ENCODE measurements at places on chromosomes 1 and 21.

GRCh38 chr1:240854367-240854766, 242.4 kb upstream of the GREM2 start:
- no peak for DNase-seq

GRCh38 chr1:169484683-169485430, 887 bp downstream of the SLC19A2 start:
- peak; percentile 16 for DNase-seq

GRCh38 chr1:24696041-24696755, 49.0 kb upstream of the CLIC4 start:
- no peak for DNase-seq

GRCh38 chr1:161497961-161498360, 7.3 kb upstream of the FCGR2A start:
- no peak for DNase-seq

DNA sequence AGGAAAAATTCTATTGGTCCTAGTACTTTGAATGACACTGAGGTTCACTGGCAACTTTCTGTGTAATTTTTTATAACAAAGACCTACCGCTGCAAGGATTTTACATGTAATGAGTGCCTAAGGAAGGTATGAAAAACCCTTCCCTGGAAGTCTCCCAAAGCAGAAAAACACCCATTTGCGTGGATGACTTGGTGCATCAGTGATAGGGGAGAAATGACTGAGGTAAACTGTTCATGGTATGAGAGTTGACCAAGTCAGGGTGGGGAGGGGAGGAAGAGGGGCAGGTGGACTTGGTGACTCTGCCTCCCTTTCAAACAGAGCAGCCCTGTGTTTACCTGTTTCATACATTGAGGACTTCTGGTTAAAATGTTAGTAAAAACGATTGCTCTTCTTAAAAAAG, 78.8 kb upstream of the IPO9 start:
- DNase-seq: no peak

- no peak for DNase-seq
These were observed 4.8 kb downstream of the C1QTNF12 start for GRCh38 chr1:1241588-1242219.

DNA sequence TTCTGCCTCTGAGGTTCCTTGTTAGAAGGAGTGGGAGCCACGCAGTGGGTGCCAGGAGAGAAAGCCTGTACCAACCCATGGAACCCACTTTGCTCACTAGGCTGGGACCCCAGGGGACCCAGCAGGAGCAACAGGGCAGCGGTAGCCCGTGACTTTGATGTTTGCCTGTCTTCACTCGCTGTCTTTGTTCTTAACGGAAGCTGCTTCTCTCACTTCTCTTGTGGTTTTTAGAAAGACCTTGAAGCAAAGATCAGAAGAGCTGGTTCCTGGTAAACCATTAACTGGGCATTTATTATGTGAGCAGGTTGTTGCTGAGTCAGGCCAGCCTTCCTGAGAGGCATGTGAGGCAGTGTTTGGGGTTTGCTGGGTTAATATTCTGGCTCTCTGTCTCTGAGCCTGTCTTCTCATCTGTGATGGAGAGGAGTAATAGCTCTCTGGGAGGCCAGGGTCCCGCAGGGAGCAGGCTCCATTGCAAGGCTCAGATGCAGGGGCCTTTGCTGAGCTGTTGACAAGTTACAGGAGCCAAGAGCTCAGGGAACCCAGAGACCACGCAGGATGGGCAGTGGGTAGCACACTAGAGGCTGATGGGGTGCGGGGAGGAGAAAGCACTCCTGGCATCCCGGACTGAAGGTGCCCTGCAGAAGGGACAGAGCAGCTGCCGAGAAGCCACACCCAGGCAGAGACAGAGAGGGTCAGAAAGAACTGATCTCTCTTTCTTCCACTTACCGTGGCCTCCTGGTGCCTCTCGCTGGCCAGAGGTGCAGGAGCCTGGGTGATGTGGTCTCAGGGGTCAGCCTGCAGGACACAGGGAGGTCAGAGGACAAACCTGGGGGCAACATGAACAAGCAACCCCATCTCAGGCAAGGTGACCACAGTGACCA, 367.5 kb upstream of the C1orf174 start:
- DNase-seq: no peak

DNA sequence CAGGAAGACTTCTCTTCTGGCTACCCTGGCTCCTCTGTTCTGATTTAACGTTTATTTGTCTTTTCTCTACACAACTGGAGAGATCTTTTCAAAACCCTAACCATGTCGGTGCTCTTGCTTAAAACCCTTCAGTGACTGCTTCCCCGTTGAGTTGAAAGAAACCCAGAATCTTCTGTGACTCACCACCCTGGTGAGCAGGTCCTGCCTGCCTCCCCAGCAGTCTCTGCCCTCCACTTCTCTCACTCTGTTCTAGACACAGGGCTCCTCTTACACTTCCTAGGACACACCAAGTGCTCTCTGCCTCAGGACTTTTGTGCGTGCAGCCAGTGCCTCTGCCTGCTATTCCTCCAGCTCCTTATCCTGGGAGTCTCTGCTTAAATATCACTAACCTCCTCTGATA, 131.4 kb downstream of the IER5 start:
- DNase-seq: no peak

- DNase-seq: no peak
These were observed 84.4 kb downstream of the NIBAN1 start for GRCh38 chr1:184889902-184890301.

DNA sequence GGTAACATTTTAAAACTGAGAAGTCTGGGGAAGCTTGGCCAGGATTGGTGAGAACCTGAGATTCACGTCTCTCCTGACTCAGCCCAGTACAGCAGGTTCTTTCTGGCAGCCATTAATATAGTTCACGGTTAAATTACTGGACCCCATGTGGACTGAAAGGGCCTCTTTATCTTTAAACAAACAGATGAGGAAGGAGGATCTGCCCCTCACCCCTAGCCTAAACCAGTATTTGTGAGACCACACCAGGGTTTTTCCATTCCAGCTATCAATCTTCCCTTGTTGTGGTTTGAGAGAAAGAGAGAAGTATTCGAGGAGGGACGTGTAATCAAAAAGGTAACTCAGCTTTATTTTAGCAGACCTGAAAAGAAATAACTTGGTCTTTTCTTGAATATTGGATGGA, 137.1 kb downstream of the PROX1 start:
- no peak for DNase-seq

- DNase-seq: no peak
These were observed 688.9 kb upstream of the ADGRL2 start for GRCh38 chr1:81111818-81112217.

- no peak for DNase-seq
These were observed 89.8 kb upstream of the WLS start for GRCh38 chr1:68322096-68322495.

DNA sequence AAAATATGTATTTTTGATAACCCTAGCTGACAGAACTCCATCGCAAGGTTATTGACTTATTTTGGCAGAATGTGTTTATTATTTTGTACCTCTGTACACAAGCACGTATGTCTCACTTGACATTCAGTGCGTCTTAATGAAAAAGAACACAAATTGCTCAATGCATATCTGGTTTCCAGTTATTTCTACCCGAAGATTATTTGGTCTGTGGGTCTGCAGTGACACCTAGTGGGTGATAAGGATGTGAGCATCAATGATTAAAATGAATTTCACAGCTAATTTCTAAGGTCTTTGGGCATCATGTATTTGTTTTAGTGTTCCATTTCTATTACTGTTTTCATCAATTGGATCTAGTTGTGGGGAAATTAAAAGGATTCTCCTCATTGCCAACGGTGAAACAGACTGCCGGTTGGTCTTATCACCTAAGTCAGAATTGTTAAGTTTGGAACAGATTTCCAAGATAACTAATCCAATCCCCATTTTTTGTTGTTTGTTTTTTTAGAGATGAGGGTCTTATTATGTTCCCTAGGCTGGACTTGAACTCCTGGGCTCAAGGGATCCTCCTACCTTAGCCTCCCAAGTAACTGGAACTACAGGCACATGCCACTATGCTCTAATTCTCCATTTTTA, 13.9 kb downstream of the DDX20 start:
- DNase-seq: no peak

DNA sequence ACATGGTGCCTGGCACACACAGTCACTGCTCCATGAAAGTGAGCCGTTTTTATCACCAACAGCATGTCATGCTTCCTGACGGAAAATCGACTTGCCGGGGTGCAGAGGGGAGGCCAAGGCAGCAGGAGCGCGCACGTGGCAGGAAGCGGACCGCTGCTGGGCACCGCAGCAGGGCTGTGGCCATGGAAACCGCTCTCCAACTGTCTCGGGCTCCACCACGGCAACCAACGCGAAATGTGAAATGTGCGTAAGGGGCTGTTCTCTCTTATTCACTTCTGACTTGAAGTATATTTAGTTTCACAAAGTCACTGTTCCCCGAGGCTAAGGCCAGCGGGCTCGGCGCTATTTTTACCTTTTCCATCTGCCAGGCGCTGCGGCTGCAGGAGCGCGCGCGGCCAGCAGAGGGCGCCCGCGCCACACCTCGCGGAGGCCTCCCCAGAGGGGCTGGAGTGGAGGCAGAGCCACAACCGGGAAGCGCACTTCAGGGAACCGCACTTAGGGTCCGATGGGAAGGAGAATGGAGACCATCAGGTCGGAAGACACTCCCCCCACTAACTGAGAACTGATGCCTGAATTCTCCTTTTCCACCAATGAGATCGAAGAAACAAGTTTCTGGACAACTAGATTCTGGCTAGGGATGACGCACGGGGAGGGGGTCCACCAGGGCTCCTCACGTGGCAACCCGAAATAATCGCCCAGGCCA, 19.7 kb downstream of the RCC2 start:
- peak; percentile 38 for DNase-seq

GRCh38 chr1:184210862-184211261, 159.3 kb downstream of the TSEN15 start:
- DNase-seq: no peak

GRCh38 chr1:170701962-170702361, 38.0 kb downstream of the PRRX1 start:
- DNase-seq: no peak

DNA sequence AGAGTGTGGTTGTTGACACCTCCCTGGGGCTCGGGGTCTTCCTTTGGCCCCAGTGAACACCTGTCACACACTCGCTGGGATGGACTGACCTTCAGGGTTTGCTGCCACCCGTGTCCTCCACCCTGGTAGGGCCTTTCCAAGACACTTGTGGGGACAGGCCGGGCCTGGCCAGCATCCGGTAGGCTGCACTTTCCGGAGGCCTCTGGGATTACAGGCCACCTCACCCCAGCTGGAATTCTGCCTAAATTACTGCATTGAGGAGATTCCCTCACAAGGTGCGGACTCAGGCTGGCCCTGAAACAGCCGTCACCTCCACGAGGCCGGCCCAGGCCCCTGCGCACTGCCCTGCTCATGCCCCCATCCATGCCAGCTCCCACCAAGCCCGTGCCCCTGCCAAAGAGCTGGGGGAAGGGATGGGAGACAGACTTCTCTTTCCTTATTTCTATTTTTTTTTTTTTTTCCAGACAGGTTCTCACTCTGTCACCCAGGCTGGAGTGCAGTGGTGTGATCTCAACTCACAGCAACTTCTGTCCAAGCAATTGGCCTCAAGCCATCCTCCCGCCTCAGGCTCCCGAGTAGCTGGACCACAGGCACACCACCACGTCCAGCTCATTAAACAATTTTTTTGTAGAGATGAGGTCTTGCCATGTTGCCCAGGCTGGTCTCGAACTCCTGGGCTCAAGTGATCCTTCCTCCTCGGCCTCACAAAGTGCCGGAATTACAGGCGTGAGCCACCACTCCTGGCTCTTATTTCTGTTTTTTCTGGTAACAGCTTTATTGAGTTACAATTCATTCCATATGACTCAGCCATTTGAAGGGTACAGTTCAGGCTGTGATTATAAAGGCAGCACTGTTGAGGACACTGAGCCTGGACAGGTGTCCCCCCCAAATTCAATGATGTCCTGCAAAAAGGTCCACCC, 11.3 kb downstream of the CSTB start:
- no peak for DNase-seq

GRCh38 chr1:3054474-3054873, 14.5 kb upstream of the PRDM16 start:
- no peak for DNase-seq

GRCh38 chr1:226953175-226953800, 13.2 kb downstream of the COQ8A start:
- DNase-seq: no peak

DNA sequence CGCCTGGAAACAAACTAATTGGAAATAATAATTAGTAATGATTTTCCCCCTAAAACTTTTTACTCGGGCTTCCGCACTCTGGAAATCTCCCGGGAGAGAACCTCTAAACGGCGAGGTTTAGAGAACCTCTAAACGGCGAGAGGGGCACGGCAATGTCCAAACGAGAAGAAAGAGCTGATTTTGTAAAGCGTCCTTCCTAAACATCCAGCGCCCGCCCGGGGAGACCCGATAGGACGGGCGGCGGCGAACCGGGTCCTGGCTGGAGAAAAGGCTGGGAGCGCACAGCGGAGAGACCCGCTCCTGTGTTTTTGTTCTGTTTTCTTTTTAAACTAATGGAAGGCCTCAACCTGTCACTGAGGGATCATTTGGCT, 1.6 kb downstream of the PAX7 start:
- no peak for DNase-seq

DNA sequence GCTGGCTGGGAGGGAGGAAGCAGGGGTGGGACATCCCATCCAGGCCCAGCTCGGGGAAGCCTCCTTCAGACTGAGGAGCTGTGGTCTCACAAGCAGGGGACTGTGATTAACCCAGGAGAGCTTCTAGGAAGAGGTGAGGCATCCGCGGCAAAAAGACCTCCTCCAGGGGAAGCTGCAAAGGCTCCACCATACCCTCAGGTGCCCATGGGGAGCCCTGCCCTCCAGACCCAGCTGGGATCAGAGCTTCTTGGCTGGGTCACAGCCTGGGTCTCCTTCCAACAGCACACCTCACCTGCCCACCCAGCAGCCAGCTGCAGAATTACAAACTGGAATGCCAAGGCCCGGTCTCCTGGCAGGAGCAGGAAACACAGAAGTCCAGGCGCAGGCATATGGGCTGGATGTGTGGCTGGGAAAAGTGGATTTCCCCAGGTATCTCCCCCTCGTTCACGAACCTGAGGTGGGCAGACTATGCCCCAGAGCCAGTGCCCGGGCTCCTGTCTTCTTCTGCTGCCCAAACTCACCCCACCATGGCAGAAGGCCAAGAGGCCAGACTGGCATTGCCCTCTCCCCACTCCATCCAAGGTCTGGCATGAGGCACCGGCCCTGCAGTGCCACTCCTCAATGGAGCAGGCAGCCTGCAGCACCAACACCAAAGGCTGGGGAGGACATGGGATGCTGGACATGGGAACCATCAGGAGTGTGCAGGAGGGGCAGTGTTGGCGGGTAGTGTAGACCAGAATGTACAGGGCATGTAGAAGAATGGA, 15.4 kb upstream of the ARF1 start:
- DNase-seq: no peak

- DNase-seq: no peak
These were observed 400 bp upstream of the KRTAP10-12 start for GRCh38 chr21:44696572-44696971.

- no peak for DNase-seq
These were observed 19.6 kb downstream of the KANK4 start for GRCh38 chr1:62299426-62300200.

All from activated CD8-positive, alpha-beta memory T cell treated with anti-CD3 and anti-CD28 coated beads for 48 hours (primary cell).